ENCODE measurements at places on chromosomes 3 and 15.

DNA sequence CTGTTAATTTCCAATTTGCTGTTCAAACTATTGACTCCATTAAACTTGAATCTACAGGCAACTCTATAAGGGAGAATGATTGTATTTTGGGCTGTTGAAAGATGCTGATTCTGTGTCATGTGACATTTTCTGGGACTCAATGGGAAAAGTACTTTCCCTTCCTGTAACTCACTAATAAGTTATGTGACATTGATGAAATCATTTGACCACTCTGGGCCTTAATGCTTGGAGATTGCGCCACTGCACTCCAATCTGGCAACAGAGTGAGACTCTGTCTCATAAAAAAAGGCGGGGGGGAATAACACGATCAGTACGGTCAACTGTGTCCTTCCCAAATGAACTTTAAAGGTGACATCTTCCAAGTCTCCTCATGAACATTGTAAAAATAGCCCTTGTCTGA lies 215.2 kb upstream of the SGO1 start:
- no peak for DNase-seq
- H3K4me3 ChIP-seq, result no peak overlapping the region
- H3K27ac ChIP-seq, result no peak overlapping the region

- H3K4me1 ChIP-seq, result peaks cover 9% of the 10 kb centered on the region
- no peaks in the 10 kb centered on the region for H3K27me3 ChIP-seq
- H3K36me3 ChIP-seq, result no peaks in the 10 kb centered on the region
- no peak overlapping the region for H3K4me3 ChIP-seq
Observed at GRCh38 chr3:123769356-123769743, 114.8 kb downstream of the MYLK start.

DNA sequence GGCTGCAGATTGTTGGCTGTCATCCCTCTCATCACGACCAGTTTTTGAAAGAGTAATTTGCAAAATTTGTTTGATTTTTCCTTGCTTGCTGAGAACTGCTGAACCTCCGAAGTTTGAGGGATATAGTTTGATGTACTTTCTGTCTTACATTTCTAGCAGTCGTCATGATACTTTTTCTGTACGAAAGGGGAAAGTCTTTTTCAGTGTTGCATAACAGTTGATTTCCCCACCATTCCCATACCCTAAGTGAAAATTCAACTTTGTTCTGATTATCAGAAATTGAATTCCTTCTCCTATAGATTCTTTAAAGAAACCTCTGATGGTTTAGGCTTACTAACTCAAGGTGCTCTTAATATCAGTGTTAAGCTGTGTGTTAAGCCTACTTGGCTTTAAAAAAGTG lies 1.6 kb downstream of the PDE8A start:
- peak overlapping the region; percentile 98 for H3K4me3 ChIP-seq
- no peak for DNase-seq
- peaks cover 57% of the 10 kb centered on the region for H3K4me1 ChIP-seq

- DNase-seq, result no peak
- H3K4me1 ChIP-seq, result peaks cover 4% of the 10 kb centered on the region
- H3K4me3 ChIP-seq, result no peak overlapping the region
- H3K36me3 ChIP-seq, result no peaks in the 10 kb centered on the region
- no peak overlapping the region for H3K27ac ChIP-seq
Observed at GRCh38 chr3:33789183-33789954, 9.1 kb upstream of the PDCD6IP start.

DNA sequence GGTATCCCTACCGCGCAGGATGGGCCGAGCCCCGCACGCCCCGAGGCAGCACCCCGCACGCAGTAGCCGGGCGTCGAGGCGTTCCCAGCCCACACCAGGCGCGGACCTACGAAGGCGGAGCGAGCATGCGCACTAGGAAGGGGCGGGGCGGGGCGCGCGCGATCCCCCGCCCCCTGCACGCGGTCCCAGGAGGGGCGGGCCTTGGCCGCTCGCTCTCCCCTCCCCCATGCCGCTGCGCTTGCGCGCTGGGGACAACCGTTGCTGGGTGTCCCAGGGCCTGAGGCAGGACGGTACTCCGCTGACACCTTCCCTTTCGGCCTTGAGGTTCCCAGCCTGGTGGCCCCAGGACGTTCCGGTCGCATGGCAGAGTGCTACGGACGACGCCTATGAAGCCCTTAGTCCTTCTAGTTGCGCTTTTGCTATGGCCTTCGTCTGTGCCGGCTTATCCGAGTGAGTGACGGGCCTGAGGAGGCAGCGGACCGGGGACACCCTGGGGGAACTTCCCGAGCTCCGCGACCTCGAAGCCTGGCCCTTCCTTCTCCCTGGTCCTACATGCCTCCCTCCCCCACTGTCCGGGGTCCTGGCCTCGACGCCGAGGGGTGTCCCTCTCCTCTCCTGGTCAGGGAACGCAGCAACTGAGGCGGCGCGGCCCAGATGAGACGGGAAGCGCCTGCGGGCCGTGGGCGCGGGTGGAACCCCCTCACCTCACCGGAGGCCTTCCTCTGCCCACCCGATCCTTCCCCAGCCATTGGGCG lies at the start of gene SPESP1:
SPESP1 (plus strand) TSS at position 258 of the 755 bp plus-strand sequence; CDS start at position 387, 129 bp downstream.
- peaks cover 1% of the 10 kb centered on the region for H3K4me1 ChIP-seq
- H3K27me3 ChIP-seq, result peaks cover 13% of the 10 kb centered on the region
- peak within 1 kb of the TSS; percentile 50 for H3K4me3 ChIP-seq

GRCh38 chr3:139577909-139578308 lies 38.4 kb upstream of the RBP1 start:
- no peaks in the 10 kb centered on the region for H3K4me1 ChIP-seq
- H3K4me3 ChIP-seq, result no peak overlapping the region
- no peak overlapping the region for H3K27ac ChIP-seq
- no peak for DNase-seq
- H3K27me3 ChIP-seq, result no peaks in the 10 kb centered on the region

GRCh38 chr15:90004671-90005070 lies 3.5 kb downstream of the ZNF710 start:
- H3K27ac ChIP-seq, result no peak overlapping the region
- H3K36me3 ChIP-seq, result peaks cover 12% of the 10 kb centered on the region
- no peaks in the 10 kb centered on the region for H3K27me3 ChIP-seq
- H3K4me3 ChIP-seq, result no peak overlapping the region
- H3K4me1 ChIP-seq, result peaks cover 73% of the 10 kb centered on the region

DNA sequence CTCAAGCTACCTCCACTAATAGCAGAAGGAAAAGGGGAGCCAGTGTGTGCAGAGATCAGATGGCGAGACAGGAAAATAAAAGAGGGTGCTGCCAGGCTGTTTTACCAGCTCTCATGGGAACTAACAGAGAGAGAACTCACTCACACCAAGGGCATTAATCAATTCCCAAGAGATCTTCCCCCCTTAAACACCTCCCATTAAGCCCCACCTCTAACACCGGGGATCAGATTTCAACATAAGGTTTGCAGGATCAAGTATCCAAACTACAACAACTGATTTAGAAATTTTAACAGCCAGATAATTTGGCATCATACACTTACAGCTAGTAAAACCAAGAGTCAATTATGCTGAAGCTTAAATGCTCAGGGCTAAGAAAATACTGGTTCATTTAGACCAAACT lies 18.9 kb downstream of the CD200 start:
- no peaks in the 10 kb centered on the region for H3K27me3 ChIP-seq
- no peak overlapping the region for H3K4me3 ChIP-seq
- DNase-seq, result no peak
- peaks cover 61% of the 10 kb centered on the region for H3K36me3 ChIP-seq

DNA sequence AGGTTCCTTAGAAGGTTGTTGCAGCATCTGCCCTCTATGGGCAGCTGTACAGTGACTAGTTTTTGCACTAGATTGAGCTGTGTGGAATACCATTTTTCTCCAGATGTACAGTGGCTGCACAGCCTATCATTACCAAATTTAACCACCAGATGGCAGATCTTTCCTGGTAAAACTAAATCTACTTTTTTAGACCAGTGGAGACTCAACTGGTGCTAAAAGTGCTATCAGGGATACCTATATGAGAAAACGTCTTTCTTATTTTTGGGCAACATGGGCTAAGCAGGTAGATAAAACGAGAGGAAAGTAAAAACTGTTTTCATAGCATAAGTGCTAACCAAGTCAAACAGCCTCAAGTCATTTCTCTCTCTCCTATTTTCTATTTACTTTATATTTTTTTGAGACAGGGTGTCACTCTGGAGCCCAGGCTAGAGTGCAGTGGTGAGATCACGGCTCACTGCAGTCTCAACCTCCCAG lies 21.2 kb downstream of the IGSF10 start:
- no peak overlapping the region for H3K27ac ChIP-seq
- no peaks in the 10 kb centered on the region for H3K36me3 ChIP-seq
- no peaks in the 10 kb centered on the region for H3K4me1 ChIP-seq
- H3K27me3 ChIP-seq, result no peaks in the 10 kb centered on the region
- peak; percentile 12 for DNase-seq
- H3K4me3 ChIP-seq, result no peak overlapping the region

DNA sequence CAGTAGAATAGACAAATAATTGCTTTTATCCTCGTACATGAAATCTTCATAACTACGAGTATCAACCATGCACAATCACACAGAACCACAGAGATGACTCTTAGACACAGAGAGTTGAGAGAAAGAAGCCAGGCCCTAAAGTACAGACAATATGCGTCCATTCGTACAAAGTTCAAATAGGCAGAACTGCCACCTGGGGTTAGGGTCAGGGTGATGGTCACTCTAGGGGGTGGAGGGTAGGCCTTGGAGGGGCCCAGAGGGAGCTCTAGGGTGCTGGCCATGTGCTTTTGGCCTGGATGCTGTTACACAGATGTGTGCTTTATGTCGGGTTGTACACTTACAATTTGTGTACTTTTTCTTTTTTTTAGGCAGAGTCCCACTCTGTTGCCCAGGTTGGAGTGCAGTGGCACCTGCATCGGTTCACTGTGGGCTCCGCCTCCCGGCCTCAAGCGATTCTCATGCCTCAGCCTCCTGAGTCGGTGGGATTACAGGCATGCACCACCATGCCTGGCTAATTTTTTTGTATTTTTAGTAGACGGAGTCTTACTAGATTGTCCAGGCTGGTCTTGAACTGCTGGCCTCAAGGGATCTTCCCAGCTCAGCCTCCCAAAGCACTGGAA lies 65.9 kb upstream of the KLF13 start:
- no peaks in the 10 kb centered on the region for H3K27me3 ChIP-seq
- no peak overlapping the region for H3K4me3 ChIP-seq
- no peak for DNase-seq
- peak overlapping the region; percentile 60 for H3K27ac ChIP-seq
- peaks cover 71% of the 10 kb centered on the region for H3K4me1 ChIP-seq

- H3K4me1 ChIP-seq, result peaks cover 5% of the 10 kb centered on the region
- H3K36me3 ChIP-seq, result peaks cover 11% of the 10 kb centered on the region
- DNase-seq, result no peak
- no peak overlapping the region for H3K27ac ChIP-seq
Observed at GRCh38 chr3:53224026-53224425, 31.8 kb downstream of the TKT start.

DNA sequence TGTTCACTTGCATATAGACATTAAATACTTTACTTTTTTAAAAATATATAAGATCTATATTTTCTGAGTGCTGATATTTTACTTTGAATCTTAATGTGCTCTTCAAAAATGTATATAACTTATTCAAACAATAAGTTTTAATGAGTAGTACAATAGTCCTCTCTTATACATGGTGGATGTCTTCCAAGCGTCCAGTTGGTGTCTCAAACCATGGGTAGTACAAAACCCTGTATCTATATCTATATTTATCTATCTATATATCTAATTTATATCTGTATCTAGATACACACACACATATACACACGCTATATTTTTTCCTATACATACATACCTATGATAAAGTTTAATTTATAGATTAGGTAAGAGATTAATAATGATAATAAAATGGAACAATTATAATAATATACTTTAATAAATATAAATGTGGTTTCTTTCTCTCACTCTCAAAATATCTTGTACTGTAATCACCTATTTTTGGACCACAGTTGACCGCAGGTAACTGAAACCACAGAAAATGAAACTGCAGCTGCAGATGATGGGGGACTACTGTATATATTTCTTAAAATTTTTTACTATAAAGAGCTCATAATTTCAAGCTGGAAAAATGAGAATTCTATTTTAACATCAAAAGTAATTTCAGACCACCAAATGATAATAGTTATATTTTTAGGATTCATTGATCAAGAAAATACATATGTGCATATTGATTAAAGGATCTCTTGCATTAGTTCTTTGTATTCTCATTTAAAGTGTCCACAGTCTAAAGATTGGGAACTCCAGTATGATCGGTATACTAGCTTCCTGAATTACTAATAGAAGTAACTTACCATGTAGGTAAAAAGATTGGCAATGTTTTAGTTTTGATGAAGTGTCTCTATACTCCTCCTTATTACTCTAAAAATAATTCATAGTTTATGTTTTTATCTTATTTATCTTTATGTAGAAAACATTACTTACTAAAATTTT lies 215.1 kb upstream of the MLF1 start:
- no peak overlapping the region for H3K4me3 ChIP-seq
- no peak for DNase-seq
- peaks cover 19% of the 10 kb centered on the region for H3K4me1 ChIP-seq
- H3K27me3 ChIP-seq, result no peaks in the 10 kb centered on the region
- peaks cover 16% of the 10 kb centered on the region for H3K36me3 ChIP-seq
- H3K27ac ChIP-seq, result no peak overlapping the region

DNA sequence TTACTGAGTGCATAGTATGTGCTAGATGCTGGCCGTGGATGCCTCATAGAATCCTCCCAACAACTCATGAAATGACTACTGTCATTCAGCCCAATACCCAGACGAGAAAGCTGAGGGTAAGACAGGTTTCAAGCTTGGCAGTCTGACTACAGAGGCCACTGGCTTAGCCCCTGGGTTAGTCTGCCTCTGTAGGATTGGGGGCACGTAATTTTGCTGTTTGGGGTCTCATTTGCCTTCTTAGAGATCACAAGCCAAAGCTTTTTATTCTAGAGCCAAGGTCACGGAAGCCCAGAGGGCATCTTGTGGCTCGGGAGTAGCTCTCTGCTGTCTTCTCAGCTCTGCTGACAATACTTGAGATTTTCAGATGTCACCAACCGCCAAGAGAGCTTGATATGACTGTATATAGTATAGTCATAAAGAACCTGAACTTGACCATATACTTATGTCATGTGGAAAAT lies 1.0 kb upstream of the CCR5 start:
- H3K27ac ChIP-seq, result no peak overlapping the region
- H3K4me1 ChIP-seq, result peaks cover 14% of the 10 kb centered on the region
- peaks cover 14% of the 10 kb centered on the region for H3K27me3 ChIP-seq
- H3K36me3 ChIP-seq, result no peaks in the 10 kb centered on the region

DNA sequence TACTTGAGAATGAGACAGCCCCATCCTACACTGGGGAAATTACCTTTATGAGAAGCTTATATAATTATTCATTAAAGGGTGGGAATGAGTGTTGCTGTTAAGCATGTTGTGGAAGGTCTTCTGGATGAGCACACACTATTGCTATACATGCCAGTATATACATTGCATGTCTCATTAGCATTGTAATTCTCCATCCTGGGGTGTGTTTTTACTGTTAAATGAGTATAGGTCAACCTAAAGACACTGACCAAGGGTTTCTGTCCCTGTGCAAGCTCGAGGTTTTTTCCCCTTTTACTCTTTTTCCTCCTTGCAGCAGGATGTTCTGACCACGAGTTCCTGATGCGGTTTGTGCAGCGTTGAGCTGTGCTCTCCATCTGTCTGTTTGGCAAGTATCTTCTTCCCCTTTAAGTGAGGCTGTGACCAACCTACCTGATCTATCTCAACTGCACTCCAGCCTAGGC lies 7.2 kb upstream of the IVD start:
- peak overlapping the region; percentile 28 for H3K4me3 ChIP-seq
- peaks cover 19% of the 10 kb centered on the region for H3K4me1 ChIP-seq
- H3K27ac ChIP-seq, result peak overlapping the region; percentile 89
- peaks cover 4% of the 10 kb centered on the region for H3K36me3 ChIP-seq
- no peaks in the 10 kb centered on the region for H3K27me3 ChIP-seq

- H3K27ac ChIP-seq, result no peak overlapping the region
- H3K27me3 ChIP-seq, result peaks cover 6% of the 10 kb centered on the region
- no peaks in the 10 kb centered on the region for H3K36me3 ChIP-seq
- no peak for DNase-seq
- H3K4me1 ChIP-seq, result no peaks in the 10 kb centered on the region
Observed at GRCh38 chr15:93617443-93617842, 528.4 kb upstream of the RGMA start.
